ENCODE measurements at places on chromosomes 5 and 9.
A peak's percentile ranks its signal among the peaks of the same experiment; 100 is the strongest.

- no peak for DNase-seq
These were observed 54.1 kb downstream of the GDA start for GRCh38 chr9:72203205-72203803.

DNA sequence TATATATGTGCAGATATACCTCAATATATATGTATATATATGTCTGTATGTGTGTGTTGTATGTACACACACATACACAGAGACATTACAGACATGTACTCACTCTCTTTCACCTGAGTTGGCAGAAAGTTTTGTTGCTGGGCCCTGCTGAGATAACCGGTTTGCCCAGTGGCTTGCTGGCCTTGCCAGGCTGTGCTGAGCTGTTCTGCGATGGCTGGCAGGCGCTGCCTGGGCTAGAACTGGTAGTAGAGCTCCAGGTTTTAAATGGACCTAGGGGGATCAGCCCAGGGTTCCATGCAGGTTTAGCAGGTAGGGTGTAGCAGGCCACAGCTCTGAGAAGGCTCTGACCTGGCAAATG is 394.3 kb downstream of the GADD45G start:
- DNase-seq = no peak

DNA sequence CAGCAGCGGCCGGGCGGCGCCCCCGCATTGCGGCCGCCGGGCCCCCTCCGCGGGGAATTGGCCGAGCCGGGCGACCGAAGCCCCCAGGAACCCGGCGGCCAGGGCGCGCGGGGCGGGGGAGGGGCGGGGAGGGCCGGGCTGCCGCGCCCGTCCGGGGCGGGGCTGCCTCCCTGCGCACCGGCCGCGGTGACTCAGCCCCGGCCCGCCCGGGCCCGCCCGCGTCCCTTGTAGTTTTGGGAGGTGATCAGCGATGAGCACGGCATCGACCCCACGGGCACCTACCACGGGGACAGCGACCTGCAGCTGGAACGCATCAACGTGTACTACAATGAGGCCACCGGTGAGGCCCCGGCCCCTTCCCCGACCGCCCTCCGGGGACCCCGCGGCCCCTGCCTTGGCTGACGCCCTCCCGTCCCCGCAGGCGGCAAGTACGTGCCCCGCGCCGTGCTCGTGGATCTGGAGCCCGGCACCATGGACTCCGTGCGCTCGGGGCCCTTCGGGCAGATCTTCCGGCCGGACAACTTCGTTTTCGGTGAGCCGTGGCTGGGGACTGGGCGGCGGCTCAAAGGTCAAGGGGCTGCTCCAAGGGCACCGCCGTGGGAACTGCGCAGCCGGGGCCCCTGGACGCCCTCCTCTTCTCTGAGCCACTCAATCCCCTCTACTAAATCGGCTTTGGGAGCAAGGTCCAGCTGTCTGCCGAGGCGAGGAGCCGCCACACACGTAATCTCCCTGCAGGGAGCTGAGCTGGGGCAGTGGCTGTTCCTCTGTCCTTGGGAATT is 592 bp downstream of the TUBB4B start:
- peak; percentile 65 for DNase-seq

- no peak for DNase-seq
These were observed 230.1 kb upstream of the PANK3 start for GRCh38 chr5:168809218-168809617.

DNA sequence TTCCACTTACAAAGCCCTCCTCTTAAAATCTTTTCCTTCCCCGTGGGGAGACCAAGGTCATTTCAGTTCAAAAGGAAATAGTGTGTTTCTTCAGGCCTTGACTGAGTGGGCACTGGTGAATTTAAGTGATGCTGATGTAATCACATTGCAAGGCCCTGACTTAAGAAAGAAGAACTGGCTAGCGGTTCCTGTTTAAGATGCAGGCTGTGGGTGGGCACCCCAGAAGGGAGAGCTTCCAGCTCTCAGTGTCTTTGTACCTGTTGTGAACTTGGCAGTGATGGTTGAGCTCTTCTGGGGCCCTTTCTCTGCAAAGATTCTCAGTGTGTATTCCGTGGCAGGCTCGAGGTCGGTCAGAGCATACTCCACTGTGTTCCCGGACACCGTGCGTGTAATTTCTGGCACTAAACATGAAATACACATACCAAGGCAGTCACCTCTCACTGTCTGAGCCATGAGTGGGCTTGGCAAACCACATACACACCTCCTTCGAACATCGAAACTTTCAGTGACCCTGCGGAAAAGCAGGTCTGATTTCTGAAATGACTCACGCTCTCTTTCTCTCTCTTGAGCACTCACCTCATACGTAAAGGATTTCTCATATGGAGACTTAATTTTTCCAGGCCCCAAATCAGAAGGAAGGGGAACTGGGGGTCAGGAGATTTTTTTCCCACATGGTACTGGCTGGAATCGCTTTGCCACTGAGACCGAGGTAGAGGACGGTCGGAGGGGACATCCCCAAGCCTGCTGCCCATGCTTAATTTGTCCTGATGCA is 81.9 kb downstream of the TNC start:
- no peak for DNase-seq

GRCh38 chr9:138080979-138081378 is 203.4 kb downstream of the CACNA1B start:
- no peak for DNase-seq

DNA sequence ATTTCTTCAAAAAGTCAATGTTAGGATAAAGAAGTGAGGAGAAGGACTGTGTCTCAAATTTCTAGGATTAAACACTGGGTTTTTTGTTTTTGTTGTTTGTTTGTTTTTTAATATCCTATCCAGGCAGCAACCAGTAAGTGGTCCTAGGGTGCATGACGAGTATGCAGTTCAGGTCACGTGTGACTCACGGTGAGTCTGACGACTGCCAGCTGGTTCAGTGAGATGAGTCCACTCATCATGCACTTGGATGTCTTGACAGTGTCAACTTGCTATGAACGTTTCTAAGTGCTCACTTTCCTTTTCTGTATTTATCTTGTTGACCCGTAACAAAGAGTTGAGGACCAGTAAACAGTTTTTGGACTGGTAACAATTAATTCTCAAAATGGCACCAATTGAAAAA is 32.7 kb downstream of the ATG10 start:
- no peak for DNase-seq

DNA sequence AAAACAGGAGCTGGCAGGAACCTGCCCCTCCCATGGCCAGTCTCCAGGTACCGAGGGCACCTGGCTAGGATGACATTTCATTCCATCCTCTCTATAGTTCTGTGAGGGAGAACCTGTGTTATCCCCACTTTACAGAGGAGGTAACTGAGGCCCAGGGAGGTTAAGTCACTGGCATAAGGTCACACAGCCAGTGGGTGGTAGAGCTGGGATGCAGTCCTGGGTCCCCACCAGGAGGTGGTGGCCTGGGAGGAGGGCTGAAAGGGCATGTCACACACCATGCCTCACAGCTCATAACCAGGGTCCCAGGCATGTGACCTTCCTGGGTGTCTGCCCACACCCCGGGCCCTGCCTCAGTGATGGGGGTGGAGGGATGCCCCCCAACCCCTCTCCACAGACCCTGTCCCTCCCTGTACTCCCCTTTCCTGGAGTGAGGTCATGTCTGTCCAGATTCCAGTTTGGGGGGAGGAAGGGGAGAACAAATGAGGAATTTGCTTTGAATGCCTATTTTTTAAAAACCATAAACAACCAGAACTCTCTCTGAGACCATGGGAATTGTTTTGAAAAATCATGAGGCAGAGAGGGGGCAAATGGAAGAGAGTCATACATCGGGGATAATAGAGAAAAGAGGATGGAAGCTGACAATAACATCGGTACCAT is 77.7 kb upstream of the STXBP1 start:
- DNase-seq = no peak

GRCh38 chr5:90289837-90290236 is 119.7 kb downstream of the CETN3 start:
- DNase-seq = no peak

DNA sequence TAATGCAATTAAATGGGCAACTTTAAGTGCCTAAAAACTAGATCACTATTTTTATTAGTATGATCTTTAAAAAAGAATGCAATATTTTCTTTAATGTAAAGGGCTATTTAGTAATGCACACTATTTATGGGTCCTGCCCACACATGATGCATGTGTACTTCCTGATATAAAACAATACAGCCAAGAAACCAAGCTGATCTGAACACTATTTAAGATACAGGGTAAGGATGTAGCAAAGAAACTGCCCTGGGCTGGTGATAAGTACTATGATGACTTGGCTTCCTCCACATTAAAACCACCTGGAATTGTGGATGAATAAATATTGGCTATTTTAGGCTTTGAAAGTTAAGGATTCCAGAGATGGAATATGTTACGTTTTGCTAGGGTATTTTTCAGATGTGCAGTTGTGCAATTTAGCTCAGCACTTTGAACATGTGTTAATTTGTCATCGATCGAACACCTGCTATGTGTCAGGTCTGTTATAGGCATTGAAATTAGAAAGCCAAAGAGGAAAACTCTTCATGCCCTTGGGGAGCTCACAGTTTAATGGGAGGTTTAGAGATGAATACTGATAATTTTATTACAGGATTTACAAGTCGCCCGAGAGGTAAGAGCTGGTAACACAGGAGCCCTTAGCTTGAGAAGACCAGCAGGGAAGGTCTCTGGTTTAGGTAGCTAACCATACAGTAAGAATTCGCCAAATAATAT is 276.7 kb downstream of the PLK2 start:
- DNase-seq = no peak

- DNase-seq = no peak
These were observed 17.6 kb downstream of the CD74 start for GRCh38 chr5:150394912-150395687.

DNA sequence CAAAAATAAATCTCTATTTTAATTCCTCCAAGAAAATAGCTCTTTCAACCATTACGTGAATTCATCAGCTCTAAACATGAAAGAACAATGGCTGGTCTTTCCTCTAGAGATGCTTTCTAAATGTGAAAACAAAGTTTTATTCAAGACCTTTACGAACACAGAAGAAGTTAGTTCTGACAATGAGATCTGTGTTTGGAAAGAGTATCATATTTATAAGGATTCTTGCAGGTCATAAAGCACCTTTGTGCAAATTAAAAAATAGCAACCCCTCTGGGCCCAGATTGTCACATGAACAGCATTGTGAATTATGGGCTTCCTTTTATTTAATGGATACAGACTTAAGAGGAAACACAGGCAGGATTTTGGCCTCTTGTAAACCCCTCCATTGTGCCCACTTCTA is 17.7 kb upstream of the FTMT start:
- DNase-seq = no peak

GRCh38 chr9:107219486-107220077 is 63.5 kb upstream of the RAD23B start:
- DNase-seq = no peak

GRCh38 chr5:171705036-171705435 is 80.6 kb upstream of the SMIM23 start:
- no peak for DNase-seq

GRCh38 chr5:106393276-106393675 is 1277.5 kb downstream of the EFNA5 start:
- no peak for DNase-seq

DNA sequence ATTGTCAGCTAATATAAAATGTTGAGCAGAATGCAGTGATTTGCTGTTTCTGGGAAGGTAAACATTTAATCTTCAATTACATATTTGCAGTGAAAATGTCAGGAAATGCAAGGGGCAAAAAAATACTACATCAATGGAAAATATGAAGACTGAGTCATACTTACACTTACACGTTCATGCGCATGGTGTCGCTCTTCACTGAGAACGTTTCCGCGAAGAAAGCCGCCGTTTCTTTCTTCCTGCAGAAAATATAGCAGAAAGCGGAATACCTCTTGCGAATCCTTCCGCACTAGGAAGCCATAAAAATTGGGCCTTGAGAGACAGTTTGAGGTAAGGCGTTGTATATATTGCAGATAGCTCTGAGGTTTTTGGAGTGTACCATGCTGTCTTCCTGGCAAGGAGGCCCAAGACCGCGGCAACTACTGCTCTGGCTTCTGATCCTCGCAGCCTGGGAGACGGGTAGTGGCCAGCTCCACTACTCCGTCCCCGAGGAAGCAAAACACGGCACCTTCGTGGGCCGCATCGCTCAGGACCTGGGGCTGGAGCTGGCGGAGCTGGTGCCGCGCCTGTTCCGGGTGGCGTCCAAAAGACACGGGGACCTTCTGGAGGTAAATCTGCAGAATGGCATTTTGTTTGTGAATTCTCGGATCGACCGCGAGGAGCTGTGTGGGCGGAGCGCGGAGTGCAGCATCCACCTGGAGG is at the start of gene PCDHA13:
PCDHA13 (plus strand) TSS at position 236 of the 702 bp plus-strand sequence; CDS start at position 381, 145 bp downstream.
- no peak for DNase-seq

DNA sequence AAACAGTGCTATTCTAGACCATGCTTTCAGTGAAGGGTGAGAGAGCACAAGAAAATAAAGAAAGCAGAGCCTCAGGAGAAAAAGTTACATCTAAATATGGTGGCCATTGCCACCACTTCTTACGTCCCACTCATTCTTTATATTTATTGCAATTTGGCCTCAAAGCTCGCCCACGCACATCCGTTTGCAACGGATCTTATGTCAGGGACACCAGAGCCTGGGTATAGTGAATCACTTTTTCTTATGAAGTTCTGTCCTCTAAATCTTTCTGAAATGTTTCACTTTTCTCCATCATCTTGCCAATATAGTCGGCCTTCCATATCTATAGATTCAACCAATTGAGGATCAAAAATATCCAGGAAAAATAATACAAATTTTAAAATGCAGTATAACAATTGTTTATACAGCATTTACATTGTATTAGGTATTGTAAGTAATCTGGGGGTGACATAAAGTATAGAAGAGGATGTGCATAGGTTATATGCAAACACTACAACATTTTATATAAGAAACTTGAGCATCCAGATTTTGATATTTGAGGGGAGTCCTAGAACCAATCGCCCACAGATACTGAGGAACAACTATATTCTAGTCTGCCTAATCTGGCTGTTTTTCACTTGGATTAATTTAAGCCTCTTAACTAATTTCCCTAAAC is 35.2 kb downstream of the GOLPH3 start:
- no peak for DNase-seq

DNA sequence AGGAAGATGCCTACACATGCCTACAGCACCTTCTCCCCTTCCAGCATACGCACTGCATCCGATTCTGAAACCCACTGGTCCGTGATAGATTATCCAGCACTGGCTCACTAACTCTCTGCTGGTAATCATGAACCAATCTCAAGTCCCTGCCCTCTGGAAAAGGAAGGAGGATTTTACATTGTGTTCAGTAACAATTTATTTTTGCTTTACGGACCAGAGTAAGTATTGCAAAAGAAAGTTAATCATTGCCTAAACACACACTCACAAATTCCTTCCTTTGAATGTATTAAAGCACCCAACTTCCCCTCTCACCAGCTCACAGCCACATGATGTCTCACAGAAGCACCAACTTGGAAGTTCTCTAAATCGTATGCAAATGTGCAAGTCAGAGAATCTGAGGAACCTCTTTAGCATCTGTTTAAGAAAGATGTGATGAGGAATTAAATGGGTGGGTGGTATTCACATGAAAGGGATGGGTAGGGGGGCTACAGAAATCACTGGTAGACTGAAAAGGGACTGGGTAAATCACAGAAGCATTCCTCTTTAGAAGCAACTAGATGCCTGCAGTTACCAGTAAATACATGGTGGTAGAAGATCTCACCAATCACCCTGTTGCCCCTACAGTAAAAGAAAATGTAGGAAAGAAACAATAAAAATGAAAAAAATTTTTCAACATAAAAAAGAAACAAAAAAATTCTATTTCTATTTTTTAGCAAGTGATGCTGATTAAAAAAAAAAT is 8.4 kb downstream of the GNAQ start:
- no peak for DNase-seq

GRCh38 chr9:2963307-2963706 is 119.4 kb upstream of the PUM3 start:
- DNase-seq = no peak
